ENCODE measurements at places on chromosomes 5 and 9. TPM values are rescaled to one million over a fixed set of nuclear protein-coding genes. Genes with fewer than 3 reads are reported as not detected.

The REXO4 gene
- 15.8 TPM for total RNA-seq

The PSAT1 gene
- 15.9 TPM for total RNA-seq

The QRFP gene
- not detected for total RNA-seq

The TRIM36 gene
- total RNA-seq, result 1.3 TPM

The TAF11L8 gene
- total RNA-seq, result not detected

The PITX1 gene
- total RNA-seq, result 3.6 TPM

The NEUROG1 gene
- not detected for total RNA-seq

All from metanephros (tissue), 2 donors.